ENCODE measurements at places on chromosomes 5 and 9.

- no peak for DNase-seq
Measured at GRCh38 chr9:16410601-16411280, 459.7 kb downstream of the BNC2 start.

- no peak for DNase-seq
Measured at GRCh38 chr9:75429531-75430475, 341.5 kb downstream of the OSTF1 start.

DNA sequence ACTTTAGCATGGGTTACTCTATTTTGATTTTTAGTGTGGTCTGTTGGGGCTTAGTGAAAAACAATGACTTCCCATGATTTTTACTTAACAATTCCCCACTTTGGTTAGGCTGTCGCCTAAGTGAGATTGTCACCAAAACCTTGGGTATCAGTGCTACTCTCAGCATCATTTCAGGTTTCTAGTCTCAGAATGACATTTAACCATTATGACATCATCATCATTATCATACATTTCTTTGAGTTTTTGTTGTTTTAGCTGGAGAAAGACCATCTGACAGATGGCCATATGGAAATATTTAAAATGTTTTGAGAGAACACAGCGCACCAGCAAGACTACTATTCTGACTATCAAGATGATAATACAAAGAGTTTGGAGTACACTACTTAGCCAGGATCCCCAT, 551.0 kb upstream of the PTPRD start:
- no peak for DNase-seq

DNA sequence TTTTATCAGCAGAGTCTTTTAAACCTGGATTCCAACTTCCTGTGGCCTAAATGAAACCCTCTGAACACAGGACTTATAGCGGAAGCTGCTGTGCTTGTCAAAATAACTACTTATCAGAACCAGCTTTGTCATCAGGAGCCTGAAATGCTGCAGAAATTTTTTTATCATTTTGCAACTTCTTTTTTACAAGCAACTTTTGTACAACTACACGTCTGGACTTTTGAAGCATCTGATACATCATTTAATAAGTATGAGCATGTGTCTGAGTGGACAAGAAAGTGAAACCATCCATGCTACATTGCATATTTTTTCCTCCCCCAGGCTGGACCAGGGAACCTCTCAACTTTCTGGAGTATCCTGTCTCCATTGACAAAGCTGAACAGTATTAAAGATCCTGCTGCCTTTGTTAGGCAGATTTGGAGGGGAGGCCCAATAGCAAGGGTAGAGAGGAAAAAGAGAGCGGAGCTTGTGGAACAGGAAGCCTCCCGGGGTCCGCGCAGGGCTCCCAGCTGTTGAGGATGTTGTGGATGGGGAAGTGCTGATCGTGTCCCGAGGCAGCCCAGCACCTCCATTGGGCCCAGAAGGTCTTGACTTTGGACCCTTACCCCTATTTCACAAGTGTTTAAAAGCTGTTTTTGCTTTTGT, 196.6 kb downstream of the MSX2 start:
- DNase-seq, result no peak

GRCh38 chr9:116027951-116028350, 125.6 kb upstream of the PAPPA start:
- no peak for DNase-seq

GRCh38 chr5:79800979-79801827, 111.6 kb downstream of the CMYA5 start:
- DNase-seq, result no peak

GRCh38 chr5:139306628-139307379, 13.3 kb downstream of the MATR3 start:
- no peak for DNase-seq

- peak; percentile 29 for DNase-seq
Measured at GRCh38 chr9:88387552-88388202, 567 bp upstream of the SPIN1 start.

GRCh38 chr5:112059579-112060135, 302.7 kb upstream of the NREP start:
- DNase-seq, result no peak

DNA sequence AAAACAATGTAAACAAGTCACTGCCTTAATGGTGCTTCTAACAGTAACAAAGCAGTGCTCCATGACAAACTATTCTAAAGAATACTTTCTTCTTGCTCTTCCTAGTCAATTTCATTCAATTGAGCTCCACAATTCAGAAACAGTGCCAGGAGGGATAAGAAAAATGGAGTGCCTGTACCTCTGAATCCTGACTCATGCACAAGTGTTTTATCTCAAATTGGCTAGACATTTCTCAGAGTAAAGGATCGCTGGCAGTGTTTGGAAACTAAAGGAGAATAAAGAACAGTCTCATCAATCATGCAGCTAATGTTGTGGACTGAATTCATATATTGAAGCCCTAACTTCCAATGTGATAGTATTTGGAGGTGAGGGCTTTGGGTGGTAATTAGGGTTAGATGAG, 27.6 kb downstream of the SLC25A51 start:
- DNase-seq, result no peak

DNA sequence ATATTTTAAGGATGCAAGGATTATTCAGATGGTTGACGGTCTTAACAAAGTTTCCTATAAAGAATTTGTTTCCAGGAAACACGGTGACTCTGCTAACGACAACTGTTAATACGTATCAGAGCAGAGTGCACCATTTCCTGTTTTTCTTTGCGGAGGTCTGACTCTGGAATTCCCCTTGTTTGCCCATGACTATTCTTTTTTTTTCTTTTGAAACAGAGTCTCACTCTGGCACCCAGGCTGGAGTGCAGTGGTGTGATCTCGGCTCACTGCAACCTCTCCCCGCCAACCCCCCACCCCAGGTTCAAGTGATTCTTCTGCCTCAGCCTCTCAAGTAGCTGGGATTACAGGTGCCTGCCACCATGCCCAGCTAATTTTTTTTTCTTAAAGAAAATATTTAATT, 115.9 kb downstream of the CDC42SE2 start:
- DNase-seq, result peak; percentile 61

DNA sequence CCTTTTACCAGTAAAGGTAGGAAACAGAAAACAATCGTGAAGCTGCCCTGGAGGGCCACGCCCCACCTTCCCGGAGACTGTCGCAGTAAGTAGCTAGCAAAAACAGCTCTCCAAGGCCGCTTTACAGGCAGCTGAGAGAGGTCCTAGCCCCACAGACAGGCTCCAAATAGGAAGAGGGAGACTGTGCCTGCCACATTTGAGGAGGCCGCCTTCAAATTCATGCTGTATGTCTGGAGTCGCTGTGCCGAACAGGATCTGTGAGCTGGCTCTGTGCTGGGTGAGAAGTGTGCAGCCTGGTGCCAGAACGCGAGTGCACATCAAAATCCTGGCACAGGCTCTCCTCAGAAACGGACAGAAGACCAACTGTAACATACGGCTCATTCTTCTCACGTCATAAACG, 582.2 kb downstream of the CETN3 start:
- DNase-seq, result no peak

DNA sequence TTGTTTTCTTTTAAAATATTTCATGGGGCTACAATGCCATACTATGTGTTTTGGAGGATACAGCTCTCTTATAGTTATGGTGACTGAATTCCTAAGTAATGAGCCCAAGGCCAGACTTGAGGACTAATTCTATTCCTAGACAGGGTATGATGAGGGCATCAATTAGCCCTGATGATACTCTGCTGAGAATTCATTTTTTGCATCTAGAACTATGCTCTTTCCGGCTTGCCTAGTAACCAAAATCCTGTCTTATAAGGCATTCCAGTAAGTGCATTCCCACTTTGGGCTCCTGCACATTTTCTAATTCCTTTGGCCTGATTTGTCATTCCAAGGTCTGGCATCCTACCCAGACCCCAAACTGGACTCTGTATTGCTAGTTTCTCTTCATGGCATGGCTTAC, 62.4 kb downstream of the MAT2B start:
- no peak for DNase-seq

DNA sequence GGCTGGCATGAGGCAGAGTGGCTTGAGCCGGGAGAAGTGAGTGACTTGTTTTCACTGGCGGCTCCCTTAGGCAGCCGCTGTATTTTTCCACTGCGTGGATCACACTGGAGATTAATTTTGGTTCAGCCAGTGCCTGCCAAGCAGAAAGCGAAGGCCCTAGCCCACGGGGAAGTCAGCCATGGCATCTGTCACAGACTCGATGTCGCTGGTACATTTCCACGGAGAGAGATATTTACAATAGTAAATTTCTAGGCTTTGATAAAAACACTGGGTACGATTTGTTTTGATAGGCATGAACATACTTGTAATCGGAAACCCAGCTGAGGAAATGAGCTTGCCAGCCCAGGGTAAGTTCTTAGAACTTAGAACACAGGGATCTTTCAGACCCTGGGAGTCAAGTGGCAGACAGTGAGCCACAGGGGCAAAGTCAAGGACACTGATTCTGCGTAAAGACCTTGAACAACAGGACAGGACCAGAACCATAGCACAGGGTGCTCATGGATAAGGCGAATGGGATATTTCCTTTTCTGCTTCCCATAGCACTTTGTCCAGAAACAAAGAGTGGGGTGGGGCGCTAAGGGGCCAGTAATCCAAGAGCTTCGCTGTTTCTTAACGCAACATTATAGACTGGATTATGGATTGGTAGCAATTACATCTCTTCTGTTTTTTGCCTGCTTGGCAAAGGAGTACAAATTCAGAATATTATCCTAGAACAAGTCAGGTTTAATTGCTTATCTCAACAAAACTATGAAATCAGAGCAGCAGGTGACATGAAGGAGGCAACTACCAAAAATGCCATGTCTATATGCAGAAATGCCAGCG, 4.5 kb downstream of the DUSP1 start:
- DNase-seq, result no peak

- no peak for DNase-seq
Measured at GRCh38 chr5:174790906-174791305, 66.5 kb downstream of the MSX2 start.

- no peak for DNase-seq
Measured at GRCh38 chr5:74289238-74289637, 351.3 kb downstream of the ENC1 start.

- DNase-seq, result no peak
Measured at GRCh38 chr5:77669677-77670076, 31.2 kb upstream of the OTP start.

DNA sequence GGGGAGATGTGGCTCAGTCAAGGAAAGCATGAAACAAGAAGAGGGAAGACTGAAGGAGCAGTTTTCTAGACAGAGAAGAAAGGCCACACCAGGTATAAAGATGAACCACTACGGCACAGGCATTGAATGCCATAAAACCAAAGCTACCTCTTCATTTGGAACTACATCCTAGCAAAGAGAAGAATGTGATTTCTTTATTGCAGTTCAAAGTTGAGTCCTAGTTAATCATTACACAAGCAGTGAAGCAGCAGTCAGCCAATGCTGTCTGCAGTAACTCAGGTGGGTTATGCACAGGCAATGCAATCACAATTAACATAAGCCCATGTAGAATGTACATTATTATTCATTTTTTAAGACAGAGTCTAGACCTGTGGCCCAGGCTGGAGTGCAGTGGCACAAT, 21.7 kb upstream of the PCAT7 start:
- no peak for DNase-seq

DNA sequence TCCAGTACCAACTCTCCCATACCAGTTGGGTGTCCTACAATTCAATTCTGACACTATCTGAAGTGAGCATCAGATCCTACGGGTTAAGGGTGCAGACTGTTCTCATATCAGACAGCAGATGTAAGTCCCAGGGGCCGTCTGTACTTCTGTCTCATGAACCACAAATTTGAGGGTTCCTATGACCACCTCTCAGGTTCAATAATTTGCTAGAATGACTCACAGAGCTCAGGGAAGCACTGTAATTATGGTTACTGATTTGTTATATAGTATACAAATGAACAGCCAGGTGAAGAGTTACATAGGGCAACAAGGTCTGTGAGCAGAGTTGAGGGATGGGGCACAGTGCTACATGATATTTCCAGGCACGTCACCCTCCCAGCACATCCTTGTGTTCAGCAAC, 499.1 kb downstream of the DMAC1 start:
- DNase-seq, result no peak

DNA sequence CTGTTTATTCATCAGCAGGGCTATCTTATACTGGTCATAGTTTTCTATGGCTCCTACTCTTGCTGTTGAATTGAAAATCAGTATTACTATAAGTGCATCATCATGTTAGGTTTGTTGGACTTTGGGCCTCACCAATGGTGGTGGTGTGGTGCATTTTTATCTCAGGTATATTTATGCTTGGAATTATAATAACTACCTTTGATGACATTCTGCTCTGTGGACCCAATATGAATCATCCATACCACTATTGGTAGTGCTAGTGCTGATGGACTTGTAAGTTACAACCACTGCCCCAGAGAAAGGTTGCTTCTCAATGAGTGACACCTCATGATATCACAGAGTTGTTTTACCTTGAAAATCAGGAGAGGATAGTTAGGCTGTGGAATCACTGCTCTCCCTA, 28.0 kb downstream of the IL9 start:
- DNase-seq, result no peak

GRCh38 chr9:108913391-108913790, 20.5 kb downstream of the ELP1 start:
- no peak for DNase-seq

- no peak for DNase-seq
Measured at GRCh38 chr5:34062419-34062818, 19.4 kb upstream of the C1QTNF3 start.

DNA sequence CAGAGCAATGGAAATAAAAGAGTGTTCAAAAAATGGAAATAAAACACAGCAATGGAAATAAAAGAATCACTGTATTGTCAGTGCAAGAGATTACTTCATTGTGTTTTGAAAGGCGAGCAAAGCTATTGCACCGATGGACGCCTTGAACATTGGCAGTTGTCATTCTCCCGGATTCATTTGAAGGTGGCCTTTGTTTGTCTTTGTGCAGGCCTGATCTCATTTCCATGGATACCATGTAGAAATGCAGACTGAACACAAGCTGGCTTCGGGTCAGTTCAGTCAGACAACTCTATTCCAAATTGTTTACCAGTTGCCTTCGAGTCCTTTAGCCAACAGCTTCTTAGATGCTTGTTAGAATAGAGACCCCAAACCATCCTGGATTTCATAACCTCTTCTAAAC, 8.3 kb downstream of the ITGA2 start:
- no peak for DNase-seq

DNA sequence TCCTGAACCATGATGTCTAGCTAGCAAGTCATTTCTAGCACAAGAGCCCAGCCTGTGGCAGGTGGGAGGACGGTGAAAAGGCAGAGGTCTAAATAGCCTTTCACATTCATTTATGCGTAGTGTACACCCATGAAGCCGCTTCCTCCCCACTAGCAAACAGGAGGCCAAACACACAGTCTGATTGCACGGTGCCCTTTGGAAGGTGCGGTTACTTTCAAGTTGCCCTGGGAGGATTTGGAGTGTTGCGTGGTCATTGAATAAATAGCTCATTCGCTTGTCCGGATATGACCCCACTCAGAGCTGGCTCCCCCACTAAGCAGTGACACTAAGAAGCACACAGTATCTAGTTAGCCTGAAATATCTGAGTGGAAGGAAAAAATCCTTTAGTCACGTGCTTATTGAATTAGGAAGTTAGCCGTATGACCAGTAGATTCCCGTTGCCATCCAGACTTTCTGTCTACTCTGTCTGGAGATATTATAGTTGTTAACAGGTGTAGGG, 664 bp upstream of the ARSB start:
- DNase-seq, result peak; percentile 26

- no peak for DNase-seq
Measured at GRCh38 chr9:31608416-31608815, 776.0 kb upstream of the ACO1 start.

Measured in activated gamma-delta T cell treated with Interleukin-2 at 50 U/mL for 16 hours (primary cell).